ENCODE measurements at places on chromosomes 2 and 18. TPM values are rescaled to one million over a fixed set of nuclear protein-coding genes. Genes with fewer than 3 reads are reported as not detected.

GRCh38 chr2:230927711-230928341, 2.8 kb upstream of the GPR55 start:
- no peak for DNase-seq

DNA sequence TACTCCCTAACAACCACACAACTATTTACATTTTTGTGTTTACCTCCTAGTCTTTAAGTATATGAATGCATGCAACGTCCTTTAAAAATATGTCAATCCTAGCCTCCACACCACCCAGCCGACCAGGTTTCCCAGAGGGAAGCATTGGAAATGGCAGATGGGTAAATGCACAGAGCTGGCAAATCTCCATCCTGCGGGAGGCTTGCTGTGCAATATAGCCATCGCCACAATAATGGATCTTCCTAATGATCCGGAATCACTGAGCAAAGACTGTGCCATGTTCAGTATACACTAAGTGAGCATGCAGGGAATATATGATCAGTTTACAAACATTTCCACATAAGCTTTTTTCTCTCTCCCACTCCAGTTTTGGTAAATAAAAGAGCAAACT, 131.8 kb downstream of the NEDD4L start:
- no peak for DNase-seq

The SLC16A14 gene
- total RNA-seq, result not detected

The ITPRIPL1 gene
- total RNA-seq, result 6.6 TPM

- DNase-seq, result no peak
These were observed 75.4 kb downstream of the PDE1A start for GRCh38 chr2:182351427-182351826.

The HS6ST1 gene
- total RNA-seq, result 12.9 TPM

- no peak for DNase-seq
These were observed 74.1 kb upstream of the SMAD2 start for GRCh38 chr18:48004577-48004976.

DNA sequence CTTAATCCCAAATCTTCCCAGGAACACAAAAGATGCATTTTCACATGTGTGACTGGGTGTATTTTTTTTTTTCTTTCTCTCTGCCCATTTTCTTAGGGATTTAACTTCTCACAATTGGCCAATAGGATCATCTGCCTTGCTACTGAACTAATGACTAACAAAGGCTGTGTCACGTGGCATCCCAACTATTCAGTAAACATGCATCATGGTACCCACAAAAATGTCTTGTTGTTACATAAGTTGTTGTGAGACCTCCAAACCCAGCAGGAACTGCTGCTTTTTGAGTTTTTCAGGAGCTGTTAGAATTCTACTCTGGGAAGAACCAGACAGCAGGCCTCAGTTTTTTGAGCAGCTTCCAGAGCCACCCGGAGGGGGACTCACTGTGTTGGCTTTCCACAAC, 31.9 kb downstream of the GAD1 start:
- DNase-seq, result no peak

Data from T-helper 17 cell (primary cell).